ENCODE measurements at places on chromosomes 5 and 9.
A peak's percentile ranks its signal among the peaks of the same experiment; 100 is the strongest.

DNA sequence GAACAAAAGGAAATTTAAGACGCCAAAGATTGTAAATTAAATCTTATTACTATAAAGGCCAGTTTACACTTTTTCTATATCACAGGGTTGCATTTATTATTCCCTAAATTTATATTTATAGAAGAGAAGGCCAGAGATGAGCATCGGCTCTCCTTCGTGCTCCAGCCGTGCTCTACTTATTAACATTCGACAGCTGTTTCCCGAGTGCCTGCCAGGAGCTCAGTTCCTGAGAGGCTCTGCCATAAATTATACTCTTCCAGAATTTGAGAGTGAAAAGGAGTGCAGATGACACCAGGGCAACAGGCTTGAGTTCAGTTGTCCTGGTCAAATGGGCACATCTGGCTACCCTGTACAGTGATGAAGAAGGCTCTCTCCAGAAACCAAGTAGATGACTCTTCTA lies 70.1 kb downstream of the PCSK5 start:
- no peak for DNase-seq

DNA sequence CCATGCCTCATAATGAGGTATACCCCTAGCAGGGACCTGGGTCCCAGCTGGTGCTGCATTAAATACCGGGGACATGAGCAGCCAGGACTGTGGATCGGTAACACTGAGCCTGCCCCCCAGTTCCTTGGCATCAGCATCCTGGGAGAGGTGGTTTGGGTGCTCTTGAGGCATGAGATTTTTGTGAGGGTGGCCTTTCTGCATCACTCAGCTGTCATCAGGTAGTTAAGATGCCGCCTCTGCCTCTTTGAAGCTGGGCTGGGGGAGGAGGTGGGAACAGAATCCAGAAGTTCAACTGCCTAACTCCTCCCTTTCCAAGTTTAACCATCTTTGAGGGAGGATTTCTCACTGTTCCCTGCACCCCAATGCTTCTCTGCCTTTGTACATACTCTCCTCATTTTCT lies 112.7 kb downstream of the PDZD2 start:
- DNase-seq: no peak

GRCh38 chr9:83019246-83019645 lies 43.7 kb downstream of the RASEF start:
- no peak for DNase-seq

DNA sequence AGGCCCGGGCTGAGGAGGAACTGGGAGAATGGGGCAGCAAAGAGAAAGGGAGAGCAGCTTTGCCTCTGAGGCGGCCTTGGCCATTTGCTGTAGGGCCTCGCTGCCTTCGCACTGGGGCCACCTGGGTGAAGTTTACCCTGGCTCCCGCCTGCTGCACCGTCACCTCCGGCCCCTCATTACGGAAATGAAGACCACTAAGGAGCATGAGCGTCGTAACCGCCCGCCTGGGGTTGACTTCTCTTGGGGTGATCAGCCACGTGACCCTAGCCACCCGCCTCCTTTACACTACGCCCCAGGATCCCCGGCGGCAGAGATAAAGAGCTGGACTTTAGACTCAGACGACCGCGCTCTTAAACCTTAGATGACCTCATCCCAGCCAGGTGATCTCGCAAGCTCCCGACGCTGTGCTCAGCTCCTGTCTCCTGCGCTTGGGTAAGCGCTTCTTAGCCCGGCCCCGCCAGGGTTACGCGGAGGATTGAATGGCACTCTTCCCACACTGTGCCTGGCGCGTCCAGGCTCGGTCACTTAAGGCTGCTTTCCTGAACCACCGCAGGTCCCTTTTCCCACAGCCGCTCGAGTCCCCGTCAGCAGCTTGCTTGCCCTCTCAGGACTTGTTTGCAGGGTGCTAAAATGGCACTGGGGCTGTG lies 107.9 kb upstream of the LARP1 start:
- no peak for DNase-seq

DNA sequence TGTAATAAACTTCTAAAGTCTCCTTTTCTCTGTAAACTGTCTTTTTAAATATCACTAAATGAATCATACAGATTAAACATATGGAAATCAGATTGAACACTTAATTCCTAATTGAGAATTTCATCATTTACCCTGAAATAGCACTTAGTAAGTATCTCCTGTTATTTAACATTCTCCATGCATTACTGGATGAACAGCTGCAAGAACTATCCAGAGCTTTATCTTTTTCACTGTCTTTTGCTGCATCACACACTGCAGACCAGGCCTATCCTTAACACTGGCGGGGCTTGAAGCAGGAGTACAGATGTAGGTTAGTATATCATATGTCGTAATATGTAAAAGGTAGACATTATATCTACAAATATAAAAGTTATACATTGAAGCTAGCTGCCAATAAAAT lies 108.7 kb upstream of the EFNA5 start:
- DNase-seq: no peak

GRCh38 chr9:121945849-121946248 lies 147.3 kb downstream of the TTLL11 start:
- no peak for DNase-seq

DNA sequence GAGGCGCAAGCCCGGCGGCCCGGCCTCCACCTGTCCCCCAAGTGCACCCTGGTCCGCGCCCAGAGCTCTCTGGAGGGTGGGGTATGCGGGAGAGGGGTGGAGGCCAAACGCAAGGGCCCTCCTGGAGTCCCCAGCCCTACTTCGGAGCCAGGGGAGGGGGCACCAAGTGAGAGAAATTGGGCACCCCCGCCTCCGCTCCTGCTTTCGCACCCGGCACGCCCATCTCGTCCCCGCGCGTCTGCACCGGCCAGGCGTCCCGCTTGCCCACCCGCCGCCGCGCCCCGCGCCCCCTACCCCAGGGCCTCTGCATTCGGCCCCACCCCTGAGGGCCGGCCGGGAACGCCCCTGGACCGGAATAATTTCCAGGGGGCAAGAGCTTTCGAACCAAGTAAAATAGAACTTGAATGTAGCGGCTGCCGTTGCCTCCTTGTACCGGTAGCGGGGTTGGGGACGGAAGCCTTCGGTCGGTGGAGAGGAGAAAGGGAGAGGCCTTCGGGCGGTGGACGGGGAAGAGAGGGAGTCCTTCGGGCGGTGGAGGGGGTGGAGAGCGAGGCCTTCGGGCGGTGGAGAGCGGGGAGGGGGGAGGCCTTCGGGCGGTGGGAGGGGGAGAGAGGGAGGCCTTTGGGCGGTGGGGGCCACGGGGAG lies 694 bp upstream of the PHPT1 start:
- DNase-seq: peak; percentile 55

DNA sequence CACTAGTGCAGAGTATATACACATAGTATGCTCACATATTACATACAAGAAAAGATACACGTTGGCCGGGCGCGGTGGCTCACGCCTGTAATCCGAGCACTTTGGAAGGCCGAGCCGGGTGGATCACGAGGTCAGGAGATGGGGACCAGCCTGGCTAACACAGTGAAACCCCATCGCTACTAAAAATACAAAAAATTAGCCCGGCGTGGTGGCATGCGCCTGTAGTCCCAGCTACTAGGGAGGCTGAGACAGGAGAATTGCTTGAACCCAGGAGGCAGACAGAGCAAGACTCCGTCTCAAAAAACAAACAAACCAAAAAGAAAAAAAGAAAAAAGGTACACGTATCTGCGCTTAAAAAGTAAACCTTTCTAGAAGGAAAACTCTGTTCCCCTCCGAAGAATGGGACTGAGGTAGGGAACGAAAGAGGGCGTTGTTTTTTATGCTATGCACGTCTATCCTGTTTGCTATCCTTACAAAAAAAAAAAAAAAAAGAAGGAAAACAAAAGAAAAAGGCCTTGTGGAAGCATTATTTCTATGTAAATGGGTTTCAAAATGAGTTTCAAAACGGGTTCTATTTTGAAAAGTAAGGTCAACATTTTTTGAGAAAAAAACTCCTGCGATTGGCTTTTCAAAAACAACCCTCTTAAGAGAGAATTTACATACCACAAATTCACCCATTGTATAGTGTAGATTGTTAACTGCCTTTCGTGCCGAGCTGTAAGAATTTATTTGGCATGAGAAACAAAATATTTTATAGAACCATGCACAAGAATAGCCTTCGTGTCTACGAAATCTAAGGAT lies 1.2 kb downstream of the AK3 start:
- no peak for DNase-seq

- no peak for DNase-seq
These were observed 18.4 kb downstream of the MSANTD3 start for GRCh38 chr9:100445161-100445902.

DNA sequence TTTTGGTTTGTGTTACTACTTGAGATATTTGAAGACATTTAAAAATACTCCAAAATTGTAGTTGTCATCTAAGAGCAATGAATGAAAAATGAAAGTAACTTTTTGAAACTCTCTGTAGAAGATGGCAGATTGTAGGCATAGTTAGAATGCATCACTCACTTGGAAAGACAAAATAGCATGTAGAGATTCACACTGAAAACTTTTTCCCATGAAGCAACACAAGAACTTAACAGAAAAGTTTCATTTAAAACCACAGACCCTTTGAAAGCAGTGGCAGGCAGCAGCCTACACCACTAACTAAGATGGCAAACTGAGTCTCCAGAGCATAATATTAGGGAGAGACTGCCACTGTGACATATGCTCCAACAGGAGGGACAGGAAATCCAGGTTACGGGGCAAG lies 18.9 kb upstream of the FAM174A start:
- DNase-seq: no peak

DNA sequence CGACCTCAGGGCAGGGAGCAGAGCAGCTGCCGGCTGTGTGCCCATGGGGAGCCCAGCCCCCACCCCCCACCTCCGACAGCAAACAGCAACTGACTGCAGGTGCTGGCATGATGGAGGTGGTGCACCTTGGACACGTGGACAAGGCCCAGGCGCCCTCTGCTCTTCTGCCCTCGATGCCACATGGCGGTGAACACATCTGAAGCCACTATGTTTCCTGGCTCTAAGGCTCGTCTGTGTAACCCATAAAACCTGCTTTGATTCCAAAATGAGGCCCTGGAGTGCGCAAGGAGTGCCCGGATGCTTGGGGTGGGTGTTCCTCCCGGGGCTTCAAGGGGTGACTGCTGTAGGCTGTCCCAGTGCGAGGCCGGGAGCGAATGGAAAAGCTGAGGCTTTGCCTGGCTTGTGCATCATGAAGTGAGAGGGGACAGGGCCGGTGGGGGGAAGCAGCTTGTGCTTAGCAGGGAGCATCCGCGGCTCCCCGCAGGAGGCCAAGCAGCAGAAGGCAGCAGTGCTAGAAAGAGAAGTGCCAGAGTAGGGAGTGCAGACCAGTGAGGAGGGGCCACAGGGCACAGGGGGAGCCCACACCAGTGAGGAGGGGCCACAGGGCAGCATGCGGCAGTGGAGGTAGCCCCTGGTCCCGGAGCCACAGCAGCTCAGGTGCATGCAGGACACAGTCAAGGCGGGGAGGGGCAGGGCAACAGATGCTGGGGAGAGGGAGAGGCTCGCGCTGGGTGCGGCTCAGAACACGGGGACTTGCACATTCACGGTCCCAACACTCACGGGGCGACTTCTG lies 30.0 kb downstream of the NKD2 start:
- no peak for DNase-seq

GRCh38 chr5:16504571-16504970 lies 39.0 kb upstream of the ZNF622 start:
- no peak for DNase-seq

DNA sequence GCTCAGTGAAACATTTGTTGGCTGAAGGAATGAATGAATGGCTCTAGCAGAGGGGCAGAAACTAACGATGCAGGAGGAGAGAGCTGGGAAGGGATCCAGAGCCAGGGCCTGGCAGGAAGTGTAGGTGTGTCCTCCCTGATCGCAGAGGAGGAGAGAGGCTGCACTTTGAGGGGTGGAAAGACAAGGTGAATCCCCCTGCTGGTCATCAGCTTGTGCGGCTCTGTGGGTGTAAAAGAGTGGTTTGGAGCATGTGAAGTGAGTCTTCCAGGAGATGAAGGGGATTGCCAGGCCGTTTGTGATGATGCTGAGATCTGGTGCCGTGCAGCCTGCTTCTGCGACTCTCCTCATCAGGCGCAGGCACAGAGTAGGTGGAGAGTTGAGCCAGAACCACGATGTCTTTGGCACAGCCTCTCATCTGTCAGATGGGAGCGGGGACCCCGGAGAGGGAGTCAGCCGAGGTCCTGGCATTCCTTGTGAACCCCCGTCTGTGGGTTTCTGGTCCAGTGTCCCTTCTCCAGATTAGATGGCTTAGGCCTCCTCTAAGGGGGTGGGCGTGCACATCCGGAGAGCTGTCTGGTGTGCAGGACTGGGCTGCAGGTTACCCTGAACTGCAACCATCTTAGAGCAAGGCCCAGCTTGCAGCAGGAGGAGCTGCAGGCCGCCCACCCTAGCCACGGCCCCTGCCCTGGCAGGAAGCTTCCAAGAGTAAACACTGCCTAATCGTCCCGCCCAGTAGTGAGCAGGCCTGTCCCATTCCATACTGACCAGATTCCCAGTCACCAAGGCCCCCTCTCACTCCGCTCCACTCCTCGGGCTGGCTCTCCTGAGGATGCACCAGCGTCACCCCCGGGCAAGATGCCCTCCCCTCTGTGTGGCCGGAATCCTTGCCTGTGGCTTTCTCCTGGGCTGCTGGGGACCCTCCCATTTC lies at the start of gene ADAMTS13:
TSS of gene ADAMTS13 (plus strand) at position 753 of the 928 bp plus-strand sequence. CDS start at position 830, 77 bp downstream.
- DNase-seq: no peak

- DNase-seq: peak; percentile 68
These were observed 11.5 kb downstream of the SMIM3 start for GRCh38 chr5:150789943-150790611.

DNA sequence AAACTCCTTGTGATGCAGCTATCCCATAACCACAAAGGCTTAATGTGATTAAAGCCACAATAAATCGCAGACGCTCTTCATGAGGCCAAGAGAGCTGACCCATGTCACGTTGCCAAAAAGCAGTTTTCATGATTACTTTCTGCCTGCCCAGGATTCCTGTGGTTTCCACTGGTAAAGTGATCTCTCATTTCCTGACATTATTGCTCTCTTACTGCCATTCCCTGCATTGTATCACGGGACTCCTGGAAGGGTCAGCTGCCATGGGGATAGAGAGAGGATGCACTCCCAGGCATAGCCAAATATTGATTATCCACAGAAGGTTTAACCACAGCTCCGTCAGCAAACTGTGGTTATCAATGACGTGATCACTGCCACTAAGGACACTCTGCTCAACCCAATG lies 103.8 kb upstream of the SLC1A3 start:
- DNase-seq: no peak

DNA sequence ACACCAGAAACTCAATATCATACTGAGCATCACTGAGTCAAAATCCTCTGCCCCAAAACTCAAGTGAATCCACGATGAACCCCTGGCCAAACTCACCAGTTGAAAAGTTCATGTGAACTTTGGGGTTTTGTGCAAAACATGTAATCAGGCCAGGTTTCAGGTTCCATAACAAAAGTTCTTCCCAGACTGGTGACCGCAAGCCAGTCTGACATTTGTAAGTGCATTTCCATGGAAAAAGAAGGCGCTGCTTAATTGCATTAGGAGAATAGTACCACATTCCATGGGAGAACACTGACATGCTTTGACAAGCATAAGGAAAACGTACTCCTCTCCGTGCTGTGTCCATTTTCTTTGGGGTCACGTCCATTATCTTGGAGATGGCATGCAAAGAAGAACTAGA lies 567.0 kb downstream of the BNC2 start:
- no peak for DNase-seq

DNA sequence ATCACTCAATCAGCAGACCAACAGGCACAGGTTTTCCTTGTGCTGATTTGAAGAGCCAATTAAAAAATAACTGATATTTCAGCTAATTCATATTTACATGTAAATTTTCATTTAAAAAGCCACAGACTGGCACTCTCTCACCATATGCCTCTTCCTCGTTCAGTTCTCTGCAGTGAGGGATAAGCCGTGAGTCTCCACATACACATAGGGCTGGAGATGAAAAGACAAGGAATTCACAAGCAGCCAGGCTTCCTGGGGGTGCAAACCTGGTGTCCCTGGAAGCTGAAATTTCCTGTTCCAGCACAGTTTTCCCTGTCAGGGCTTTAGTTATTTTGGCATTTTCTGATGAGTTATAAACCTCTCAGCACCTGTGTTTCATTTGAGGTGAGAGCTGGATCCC lies 323.9 kb upstream of the PANK3 start:
- no peak for DNase-seq
